ENCODE measurements at places on chromosomes 5 and 9.

- no peak for ATAC-seq
Measured at GRCh38 chr5:151820903-151821302, 49.1 kb downstream of the G3BP1 start.

- ATAC-seq, result peak; percentile 73
Measured at GRCh38 chr9:35619800-35620158, 1.6 kb upstream of the CD72 start.

DNA sequence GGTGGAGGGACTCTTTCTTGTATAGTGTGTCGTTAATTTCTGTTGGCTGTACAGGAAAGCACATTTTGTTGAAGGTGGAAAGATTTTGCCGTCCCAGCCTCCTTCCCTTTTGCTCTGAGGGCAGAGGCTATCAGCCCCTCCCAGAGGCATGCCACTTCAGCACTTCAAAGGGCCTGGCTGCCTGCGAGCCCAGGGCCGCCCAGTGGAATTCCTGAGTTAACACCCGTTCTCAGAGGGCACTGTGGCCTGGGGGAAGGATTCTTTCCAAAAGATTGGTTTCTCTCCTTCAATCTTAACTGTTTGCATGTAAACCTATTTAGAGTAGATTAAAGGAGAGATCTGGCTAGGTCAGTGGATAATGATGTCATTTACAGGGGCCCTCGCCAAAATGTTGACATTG is 238.6 kb downstream of the FANCC start:
- ATAC-seq, result no peak

DNA sequence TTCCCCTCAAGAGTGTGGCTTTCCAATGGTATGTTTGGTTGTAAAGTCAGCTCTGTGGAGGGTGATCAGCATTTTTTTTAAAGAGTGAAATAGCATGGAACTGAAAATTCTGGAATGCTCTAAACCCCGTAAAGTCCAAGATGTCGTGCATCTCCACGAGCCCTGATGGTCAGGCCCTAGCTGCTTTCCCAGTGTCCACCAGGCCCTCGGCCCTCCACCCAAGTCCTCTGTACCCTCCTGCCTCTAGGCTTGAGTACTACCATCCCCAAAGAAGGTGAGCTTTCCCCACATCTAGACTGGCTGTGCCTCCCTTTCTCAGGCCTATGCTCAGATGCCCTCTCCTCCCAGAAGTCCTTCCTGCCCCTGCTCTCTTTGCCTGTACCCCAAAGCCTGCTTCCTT is 280.3 kb downstream of the GADD45G start:
- ATAC-seq, result no peak

DNA sequence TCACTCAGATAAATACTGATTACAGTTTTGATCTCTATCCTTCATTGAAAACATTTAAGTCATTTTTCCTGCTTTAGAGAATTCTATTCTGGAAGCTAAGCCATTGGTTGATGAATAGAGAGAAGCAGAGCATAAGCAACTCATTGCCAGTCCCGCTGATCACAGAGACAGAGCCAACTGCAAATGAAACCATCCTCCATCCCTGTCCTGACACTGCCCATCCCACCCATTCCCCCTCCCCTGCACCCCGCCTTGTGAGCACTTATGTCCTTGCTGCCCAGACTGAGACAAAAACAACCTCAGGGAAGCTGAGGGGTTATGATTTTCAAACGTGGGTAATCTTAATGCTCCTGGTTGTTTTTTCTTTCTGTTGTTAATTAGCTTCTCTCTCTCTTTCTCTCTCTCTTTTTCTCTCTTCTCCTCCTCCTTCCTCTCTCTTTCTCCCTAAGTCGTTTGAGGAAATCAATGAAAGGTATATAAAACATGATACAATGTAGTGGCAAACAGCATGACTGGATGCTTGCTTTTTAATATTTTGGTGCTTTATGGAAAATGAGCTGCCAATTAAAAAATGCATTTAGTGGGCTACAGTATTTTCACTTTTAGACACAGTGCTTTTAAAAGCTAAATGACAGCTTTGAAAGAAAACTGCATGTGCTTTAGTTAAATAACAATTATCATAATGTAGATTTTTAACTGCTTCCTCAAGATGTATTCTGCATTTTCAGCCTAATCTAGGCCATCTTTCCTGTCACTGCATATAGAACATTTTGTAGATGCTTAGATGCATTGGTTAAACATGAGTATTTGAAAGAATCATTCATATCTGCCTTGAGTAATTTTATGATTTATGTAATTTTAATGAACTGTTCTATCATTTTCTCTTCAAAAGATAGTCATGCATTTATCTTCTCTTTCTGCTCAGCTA is 57.3 kb downstream of the CMYA5 start:
- no peak for ATAC-seq

- ATAC-seq, result no peak
Measured at GRCh38 chr5:139473105-139473504, 2.3 kb downstream of the SMIM33 start.

- ATAC-seq, result no peak
Measured at GRCh38 chr5:33810491-33811120, 81.2 kb downstream of the ADAMTS12 start.

- no peak for ATAC-seq
Measured at GRCh38 chr9:114005371-114006154, 72.5 kb downstream of the AMBP start.

DNA sequence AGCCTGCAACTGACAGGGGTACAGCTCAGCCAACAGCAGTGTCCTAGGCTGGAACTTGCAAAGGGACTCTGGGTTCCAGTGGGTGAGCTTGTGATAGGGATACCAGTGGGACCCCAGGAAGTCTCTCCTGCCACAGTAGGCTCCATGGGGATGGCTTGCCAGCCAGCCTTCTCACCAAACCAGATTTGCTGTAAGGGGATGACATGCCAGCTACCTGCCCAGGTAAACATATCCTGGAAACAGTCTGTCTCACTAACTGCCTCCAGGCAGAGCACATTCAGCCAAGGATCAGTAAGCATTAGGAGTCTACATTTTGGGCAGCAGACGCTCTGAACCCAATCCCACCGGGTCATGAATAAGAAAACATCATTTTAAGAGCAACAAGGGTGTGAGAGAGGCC is 49.9 kb downstream of the SIL1 start:
- ATAC-seq, result no peak

- no peak for ATAC-seq
Measured at GRCh38 chr9:133378408-133378962, 2.3 kb downstream of the STKLD1 start.

- no peak for ATAC-seq
Measured at GRCh38 chr5:147346006-147346561, 111.3 kb downstream of the STK32A start.

- no peak for ATAC-seq
Measured at GRCh38 chr5:7493081-7493480, 97.1 kb downstream of the ADCY2 start.

GRCh38 chr9:136587145-136587943 is 41.5 kb upstream of the NOTCH1 start:
- ATAC-seq, result no peak

GRCh38 chr5:168104350-168104749 is 187.1 kb upstream of the WWC1 start:
- ATAC-seq, result no peak

- ATAC-seq, result no peak
Measured at GRCh38 chr5:151110992-151111391, 30.2 kb upstream of the TNIP1 start.

GRCh38 chr5:66830636-66831035 is 234.4 kb downstream of the MAST4 start:
- no peak for ATAC-seq

DNA sequence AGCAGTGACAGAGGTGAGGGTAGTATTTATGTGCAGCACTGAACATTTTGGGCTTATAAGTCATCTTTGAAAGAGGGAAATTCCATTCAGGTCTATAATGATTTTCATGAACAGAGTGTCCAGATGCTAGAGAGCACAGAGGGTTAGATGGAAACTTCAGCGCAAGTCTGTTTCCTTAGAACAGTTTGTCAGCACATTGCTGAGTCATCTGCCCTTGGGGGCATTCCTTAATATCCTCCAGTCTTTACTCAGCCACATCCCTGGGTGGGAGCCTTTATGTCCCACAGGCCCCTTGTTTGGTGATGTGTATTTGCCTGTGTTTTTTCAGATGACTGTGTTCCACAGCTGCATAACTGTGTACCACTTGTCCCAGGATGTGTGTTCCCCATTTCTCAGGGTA is 138.5 kb upstream of the S1PR3 start:
- no peak for ATAC-seq

- no peak for ATAC-seq
Measured at GRCh38 chr5:14445576-14446290, 135.9 kb upstream of the OTULINL start.

GRCh38 chr5:161064781-161065180 is 212.8 kb upstream of the ATP10B start:
- ATAC-seq, result no peak

DNA sequence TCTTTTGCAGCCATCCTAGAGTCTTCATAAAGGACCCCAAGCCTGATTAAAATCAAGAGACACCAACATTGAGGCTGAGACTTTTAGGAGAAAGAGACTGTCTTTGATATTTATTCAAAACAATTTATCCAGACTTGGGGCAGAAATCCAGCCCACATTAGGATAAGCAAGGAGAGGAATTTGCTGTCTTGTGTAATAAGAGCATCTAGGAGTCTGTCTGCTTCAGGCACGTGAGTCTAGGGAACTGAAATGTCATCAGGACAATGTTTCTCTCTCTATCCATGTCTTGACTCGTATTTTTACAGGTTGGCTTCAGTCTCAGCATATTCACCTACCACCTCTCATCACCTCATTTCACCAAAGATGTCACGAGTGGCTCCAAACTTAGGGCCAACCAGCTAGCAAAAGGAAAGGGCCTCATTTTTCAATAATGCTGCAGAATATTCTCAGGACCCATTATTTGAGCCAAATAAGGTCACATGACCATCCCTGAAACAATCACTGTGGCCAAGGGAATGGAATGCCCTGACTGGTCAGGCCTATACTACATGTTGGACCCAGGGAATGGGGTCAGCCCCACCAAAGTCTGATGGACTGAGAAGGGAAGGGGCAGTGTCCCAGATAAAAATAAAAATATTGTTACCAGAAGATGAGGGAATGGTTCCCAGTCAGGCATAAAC is 70.3 kb upstream of the SAP30L start:
- ATAC-seq, result no peak

GRCh38 chr5:92941806-92942205 is 639.2 kb downstream of the NR2F1-AS1 start:
- no peak for ATAC-seq

DNA sequence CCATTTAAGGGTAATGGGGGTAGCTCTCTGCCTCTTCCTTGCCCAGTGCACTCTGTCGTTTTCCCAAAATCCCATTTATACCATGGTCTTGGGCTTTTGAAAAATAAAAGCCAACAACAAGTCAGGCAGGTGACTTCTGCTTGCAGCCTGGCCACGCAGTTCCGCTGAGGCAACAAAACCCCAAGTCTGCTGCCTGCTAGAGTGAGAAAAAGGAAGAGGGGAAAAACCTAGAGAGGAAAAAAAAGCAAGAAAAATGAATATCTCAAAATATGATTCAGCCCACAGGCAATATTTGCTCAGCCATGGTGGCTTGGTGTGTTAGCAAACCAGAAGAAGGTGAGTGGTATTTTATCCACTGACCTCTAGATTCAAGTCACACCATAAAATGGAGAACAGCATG is 148.2 kb upstream of the FSTL4 start:
- ATAC-seq, result no peak

DNA sequence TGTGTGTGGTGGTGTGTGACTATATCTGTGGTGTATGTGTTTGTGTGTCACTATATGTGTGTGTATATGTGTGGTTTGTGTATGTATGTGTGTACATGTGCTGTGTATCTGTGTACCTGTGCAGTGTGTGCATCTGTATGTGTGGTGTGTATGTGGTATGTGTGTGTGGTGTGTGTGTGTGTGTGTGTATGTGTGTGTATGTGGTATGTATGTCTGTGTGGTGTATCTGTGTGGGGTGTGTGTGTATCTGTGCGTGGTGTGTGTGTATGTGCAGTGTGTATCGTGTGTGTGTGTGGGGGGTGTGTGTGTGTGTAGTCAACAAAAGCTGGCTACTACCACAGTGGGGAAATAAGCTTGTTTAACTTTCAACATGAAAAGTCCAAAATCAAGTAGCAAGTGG is 31.6 kb upstream of the TENT4A start:
- ATAC-seq, result no peak

DNA sequence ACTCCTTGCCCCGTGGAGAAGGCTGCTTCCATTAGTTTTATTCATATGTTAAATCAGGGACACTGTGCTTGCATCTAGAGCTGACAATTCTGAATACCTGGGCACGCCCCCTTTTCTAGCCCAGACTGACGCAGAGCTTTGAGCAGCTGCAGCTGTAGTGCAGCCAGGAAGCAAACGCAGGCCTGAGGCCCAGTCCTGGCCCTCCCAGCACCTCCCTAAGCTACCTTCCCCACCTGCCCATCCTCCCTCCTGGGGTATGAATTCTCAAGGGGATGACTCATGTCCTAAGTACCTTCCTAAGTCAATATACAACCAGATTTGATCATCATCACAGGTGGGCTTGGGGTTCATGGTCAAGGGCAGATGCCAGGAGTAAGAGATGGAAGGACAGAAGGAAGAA is 3.5 kb downstream of the PHF19 start:
- no peak for ATAC-seq

DNA sequence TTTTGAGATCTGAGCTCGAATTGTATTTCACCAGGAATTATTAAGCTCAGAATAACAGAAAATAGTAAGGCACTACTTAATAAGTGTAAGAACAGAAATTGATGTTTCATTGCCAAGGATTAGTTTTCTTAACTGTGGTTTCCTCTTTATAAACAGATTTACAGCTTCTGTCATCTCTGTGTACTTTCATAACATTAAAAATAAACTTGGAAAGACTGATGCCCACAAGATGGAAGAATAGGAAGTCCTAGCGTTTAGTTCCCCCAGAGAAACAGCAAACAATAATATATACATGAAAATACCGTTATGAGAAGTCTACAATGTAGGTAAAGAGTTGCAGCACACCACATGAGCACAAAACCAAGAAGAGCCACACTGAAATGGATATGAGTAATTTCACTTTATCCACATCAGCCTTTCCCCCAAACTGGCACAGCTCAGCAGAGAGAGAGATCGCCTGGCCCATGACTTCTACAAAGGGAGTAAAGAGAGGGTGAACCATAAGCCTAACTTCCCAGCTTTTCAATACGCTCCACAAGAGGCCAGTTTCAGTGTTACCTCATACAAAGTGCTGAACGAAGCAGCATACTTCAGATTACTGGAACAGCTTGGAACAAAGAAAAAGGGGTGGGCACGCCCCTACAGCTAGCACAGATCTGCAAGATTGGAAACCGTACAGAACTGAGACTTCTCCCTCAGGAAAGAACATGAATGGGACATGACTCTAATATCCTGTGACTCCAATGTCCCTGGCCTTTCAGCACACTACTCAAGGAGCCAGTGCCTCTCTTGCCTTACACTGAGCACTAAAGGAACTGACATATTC is 75.4 kb downstream of the EMB start:
- ATAC-seq, result peak; percentile 79

DNA sequence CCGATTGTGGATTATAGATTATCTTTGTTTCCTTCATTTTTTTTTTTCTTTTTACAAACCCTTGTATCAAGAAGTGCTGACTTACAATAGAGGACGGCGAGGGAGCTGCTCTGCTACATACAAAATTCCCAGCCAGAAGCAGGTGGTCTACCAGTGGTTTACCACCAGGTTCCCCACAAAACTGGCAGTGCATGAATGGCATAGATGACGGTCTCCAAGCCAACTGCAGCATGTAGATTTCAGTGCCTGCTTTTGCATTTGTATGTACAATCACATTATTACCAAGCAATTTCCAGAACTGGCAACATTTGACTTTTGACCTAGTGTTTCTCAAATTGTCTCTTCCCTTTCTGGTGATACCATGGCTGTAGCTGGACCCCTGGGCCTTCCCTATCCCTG is 84.0 kb downstream of the ACER2 start:
- ATAC-seq, result no peak
